ENCODE measurements at places on chromosomes 12 and 14.

DNA sequence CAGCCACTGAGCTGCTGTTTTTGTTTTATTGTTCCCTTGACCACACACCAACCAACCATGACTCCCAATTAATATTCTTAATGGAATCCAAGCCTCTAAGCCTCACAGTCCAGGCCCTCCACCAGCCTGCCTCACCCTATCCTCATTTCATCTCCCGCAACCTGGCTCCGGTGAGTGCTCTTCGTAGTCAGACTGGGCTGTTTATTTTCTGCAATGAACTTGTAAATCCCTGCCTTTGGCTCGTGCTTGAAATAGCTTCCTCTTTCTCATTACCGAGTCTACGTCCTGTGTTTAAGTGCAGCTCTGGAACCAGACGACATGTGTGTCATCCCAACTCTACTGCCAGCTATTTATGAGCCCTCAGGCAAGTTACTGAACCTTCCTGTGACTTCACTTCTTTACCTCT lies 12.4 kb upstream of the ETFBKMT start:
- no peak for DNase-seq

- DNase-seq, result no peak
Observed at GRCh38 chr12:51218607-51219161, 822 bp upstream of the POU6F1 start.

DNA sequence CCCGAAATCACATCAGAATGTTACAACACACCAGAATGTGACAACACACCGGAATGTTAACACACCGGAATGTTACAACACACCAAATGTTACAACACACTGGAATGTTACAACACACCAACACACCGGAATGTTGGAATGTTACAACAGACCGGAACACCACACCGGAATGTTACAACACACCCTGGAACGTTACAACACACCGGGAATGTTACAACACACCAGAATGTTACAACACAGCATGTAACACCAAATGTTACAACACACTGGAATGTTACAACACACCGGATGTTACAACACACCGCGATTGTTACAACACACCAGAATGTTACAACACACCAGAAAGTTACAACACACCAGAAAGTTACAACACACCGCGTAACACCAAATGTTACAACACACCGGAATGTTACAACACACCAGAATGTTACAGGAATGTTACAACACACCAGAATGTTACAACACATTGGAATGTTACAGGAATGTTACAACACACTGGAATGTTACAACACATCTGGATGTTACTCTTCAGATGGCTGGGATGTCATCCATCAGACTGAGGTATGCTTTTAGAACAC lies 21.1 kb downstream of the CHFR start:
- no peak for DNase-seq

- no peak for DNase-seq
Observed at GRCh38 chr12:125772403-125772802, 707.2 kb downstream of the AACS start.

DNA sequence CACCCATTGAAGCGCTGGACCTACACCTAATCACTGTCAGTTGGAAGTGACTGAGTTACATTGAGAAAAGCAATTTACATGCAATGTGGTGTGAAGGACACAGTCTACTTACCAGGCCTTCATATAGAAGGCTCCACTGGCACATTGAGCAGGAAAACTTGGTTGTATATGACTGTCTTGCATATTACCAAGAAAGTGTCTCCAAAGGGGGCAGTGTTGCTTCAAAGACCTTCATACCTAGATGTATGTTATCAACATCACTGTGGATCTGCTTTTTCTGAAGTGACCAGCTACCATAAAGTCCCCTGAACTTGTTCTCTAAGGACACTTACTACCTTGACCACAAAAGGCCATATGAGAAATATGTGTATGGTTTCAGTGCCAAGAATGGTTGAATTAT lies 64.1 kb downstream of the NELL2 start:
- no peak for DNase-seq

DNA sequence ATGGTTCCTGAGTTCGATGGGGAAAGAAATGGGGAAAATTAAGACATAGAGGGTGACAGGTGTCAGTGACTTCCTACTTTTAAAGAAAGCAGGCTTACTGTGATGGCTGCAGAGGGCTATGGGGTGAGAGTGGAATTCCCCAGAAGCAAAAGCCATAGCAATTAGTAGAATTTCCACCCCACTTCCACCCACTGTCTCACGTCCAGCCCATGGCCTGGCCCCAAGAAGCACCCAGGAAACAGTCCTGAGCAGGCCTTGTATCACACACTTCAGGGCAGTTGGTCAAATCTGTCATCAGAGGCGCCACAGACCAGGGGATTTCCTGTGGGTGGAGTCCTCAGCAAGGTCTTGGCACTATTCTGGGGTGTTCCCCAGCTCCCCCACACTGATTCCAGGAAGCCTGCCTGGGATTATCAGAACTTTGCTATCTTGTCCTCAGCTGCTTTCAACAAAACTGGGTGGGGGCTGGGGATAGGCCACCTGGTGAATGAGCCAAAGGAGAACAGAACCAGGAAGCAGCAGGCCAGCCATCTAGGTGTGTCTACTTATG lies 120.1 kb upstream of the CCND2 start:
- DNase-seq, result no peak

- DNase-seq, result peak; percentile 87
Observed at GRCh38 chr12:122090759-122091515, 12.4 kb downstream of the MLXIP start.

GRCh38 chr14:87601036-87601435 lies 391.9 kb downstream of the GALC start:
- DNase-seq, result no peak

DNA sequence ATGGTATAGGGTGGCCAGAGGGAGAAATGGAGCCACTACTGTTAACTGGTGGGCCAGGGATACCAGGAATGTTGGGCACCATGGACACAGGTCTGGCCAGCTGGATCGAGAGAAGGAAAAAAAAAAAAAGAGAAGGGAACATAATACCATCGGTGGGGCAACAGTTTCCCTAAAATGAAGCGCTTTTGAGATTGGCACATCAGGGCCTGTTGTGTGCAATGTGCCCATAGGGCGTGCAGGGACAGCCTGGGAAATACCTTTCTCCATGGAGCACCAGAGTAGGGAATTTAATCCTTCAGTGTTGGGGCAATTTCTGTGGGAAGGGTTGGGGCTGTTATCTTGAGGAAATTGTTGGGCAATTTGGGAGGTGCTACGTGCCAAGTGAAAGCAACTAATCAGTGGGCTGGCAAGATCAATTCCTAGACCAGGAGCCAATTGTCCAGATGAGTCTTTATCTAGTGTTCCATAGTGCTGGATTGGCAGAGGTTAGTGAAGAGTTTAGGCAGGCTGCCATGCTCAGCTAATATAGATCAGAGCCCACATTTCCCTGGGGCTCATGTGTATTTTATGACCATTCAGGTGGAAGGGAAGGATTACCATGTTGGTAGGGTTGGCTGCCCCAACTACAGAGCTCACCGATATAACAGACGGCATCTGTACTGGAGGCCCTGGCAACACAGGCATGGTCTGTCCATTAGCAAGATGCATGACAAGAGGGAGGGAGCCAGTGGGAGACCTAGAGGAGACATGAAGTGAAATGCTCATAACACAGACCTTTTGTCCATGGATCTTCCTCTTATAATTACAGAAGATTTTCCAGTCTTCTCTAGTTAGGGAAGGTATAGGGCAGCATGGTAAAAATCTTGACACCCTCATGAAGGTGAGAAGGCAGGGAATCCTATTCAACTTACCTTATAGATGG lies 25.5 kb upstream of the NPFF start:
- no peak for DNase-seq

- no peak for DNase-seq
Observed at GRCh38 chr12:2335109-2335508, 282.3 kb downstream of the CACNA1C start.

DNA sequence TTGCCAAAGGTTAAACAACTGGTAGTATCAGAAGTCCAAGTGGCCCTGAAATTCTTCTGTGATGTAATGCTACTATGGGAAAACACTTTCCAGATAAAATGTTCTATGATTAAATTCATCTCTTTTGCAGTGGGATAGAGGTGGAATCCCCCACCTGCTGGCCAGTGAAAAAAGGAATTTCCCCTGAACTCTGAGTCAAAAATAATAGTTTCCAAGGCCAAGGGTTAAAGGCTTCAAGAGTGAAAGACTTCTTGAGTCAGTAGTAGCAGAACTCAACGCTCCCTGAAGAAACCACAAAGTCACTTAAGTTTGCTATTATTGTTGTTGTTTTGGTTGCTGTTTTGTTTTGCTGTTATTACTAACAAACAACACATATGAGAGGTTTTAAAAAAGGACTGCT lies 330.8 kb downstream of the SOX5 start:
- no peak for DNase-seq

DNA sequence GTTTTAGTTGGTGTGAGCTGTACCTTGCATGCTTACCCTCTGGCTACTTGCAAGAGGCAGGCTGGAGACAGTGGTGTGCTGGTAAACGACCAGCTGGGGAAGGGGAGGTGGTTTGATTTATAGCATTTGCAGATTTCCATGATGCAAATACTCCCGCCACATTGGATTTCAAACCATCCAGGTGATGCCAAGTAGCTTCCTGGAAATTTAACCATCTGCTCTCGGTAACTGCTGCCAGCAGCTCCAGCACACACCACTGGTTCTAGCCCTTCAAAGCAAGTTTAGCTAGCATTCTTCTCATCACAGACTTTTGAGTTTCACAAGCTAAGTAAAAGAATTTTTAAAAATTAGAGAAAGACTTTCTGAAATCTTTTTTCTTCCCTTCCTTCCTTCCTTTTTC lies 104.5 kb upstream of the AMIGO2 start:
- DNase-seq, result no peak

DNA sequence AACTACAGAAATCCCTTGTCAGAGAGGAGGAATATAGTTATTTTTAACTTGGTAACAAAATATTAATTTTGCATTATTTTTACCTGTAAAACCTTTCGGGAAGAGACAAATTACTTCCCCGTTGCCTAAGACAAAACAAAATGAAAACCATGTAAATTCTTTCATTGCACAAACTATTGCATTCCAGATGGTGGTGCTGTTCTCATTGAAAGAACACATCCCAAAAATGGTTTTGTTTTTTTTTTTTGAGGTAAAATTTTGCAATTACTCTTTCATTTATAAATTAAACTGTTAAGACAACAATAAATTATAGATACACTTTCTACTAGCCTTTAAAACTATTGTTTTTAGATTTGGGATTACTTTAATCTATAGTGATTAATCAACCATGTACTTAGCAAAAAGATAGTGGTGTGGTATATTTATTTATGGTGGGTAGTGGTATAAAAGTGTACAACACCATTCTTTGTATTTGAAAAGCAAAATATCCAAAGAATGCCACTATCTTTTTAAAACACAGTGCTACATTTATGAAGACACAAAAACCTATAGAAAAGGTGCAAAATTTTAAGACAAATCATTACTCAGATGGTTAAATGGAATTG lies 115.5 kb downstream of the SLC38A1 start:
- DNase-seq, result no peak

DNA sequence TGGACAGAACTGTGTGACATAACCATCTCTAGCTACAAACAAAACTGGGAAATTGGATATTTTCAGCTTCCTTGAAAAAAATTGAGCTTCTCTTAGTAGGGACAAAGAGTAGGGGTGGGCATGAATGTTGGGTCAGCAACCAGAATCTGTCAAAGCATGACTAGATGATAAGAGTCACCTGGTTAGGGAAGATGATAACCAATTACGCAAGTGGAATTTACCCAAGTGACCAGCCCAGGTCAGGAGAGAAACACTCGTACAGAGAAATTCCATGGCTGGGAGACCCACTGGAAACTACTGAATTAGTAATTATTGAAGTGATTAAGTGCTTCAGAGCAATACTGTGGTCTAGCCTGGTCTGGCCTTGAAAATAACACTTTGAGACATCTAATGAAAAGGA lies 36.3 kb upstream of the C12orf75 start:
- DNase-seq, result no peak

- no peak for DNase-seq
Observed at GRCh38 chr12:64044191-64044590, 177.9 kb downstream of the KICS2 start.

- no peak for DNase-seq
Observed at GRCh38 chr12:101077791-101078528, 132.1 kb downstream of the SLC5A8 start.

DNA sequence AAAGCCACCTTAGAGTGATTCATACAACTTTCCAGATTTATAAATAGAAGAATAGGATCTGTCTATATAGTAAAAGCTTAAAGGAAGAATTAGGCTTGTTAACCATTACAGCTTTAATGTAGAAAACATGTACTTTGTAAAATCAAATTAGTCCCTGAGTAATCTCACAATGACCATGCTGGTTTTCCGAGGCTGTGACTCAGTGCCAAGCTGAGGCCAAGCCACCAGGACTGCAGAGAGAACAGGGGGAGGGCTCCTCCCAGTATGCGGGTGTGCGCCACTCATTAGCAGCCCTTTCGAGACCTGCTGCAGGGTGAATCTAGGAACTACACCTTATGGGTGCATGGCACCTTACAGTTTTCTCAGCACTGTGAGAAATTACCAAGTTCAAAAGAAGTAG lies 167.0 kb downstream of the EFCAB11 start:
- DNase-seq, result no peak

- no peak for DNase-seq
Observed at GRCh38 chr12:64742416-64742815, 16.8 kb downstream of the GNS start.

- DNase-seq, result no peak
Observed at GRCh38 chr14:58907803-58908202, 270.0 kb downstream of the DACT1 start.

GRCh38 chr14:104882991-104883660 lies 18.1 kb downstream of the CEP170B start:
- DNase-seq, result no peak

DNA sequence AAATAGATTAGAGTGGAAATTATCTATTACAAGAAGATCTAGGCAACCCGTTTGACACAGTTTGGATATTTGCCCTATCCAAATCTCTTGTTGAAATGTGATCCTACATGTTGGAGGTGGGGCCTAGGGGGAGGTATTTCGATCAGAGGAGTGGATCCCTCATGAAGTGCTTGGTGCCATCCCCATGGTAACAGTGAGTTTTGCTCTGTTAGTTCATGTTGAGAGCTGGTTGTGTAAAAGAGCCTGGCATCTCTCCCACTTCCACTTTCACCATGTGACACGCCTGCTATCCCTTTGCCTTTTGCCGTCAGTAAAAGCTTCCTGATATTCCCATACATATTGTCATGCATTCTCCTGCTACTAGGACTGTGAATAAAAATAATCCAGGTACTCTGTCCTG lies 66.4 kb upstream of the FLRT2 start:
- no peak for DNase-seq

GRCh38 chr14:99708449-99708848 lies 24.4 kb downstream of the CYP46A1 start:
- no peak for DNase-seq

GRCh38 chr12:51368640-51369517 lies 22.3 kb downstream of the GALNT6 start:
- no peak for DNase-seq

- no peak for DNase-seq
Observed at GRCh38 chr14:54709867-54710266, 142.9 kb downstream of the SAMD4A start.

- DNase-seq, result no peak
Observed at GRCh38 chr12:95955549-95956159, 12.5 kb downstream of the AMDHD1 start.

Measured in AG09319 (cell line).